Lower leg skin (tissue), 4 donors: ENCODE measurements at places on chromosomes 6 and 20.

DNA sequence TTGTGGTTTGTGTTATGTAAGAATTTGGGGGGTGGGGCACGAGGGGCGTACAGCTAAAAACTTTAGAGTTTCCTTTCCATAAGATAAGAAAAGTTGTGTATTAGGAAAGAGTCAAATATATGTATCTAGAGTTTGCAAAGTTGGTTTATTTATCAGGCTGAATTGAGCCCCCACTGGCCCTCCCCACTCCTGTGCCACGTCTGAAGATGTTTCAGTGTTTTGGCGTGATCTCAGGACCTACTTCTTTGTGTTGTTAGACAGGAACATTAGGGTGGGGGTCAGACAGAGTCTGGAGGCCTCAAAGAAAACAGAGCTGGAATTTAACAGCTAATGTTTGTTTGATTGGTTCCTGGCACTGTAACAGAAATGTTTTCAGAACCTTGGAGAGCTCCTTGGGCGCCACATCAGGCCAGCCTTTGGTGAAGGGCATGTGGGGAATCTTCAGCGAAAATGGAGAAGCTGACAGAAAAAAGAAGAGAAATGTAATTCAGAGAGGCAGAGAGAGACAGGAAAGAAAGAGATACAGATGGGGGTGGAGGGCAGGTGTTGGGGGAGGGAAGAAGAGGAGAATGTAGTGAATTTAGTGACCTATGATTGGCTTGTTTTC lies 674 bp downstream of the NRSN1 start:
- DNase-seq = peak; percentile 17

DNA sequence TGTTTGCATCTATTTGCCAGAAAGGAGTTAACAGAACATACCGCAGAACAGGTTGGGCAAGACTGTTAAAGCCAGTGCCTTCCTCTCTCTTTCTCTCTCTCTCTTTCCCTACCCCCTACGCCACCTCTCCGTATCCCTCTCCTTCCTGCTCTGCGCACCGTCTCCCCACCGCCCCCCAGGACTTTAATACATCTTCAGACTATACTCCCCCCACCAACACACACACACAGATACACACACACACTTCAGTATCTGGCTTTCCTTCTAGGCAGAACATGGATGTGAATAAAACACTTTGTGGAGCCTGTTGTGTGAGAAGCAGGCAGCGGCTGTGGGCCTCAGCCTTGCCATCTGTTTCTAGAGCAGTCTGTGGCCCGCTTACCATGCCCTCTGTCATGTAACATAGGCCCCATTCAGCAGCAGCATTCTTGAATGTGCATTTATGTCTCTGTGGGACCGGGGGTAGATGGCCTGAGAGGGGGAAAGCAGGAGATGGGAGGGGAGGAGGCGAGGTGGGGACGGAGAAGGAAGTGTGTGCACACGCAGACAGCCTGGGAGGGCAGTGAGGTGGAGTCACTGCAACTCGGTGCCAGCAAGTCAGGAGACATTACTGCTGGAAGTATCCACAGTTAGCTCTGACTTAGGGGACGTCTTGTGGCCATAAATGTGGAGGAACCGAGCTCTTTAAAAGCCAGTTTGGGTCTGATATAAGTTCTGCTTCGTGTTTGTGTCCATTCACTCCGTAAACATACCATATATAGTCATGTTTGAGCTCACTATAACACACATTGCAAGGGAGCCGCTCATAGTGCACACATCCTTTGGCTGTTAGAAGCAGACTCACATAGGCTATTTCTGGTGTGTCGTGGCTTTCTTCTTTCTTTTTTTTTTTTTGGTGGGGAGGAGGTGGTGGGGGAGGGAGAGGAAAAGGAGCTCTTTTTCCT lies 38.4 kb downstream of the RREB1 start:
- DNase-seq = peak; percentile 94

GRCh38 chr20:9597547-9597946 lies 83.2 kb downstream of the LAMP5 start:
- DNase-seq = no peak

DNA sequence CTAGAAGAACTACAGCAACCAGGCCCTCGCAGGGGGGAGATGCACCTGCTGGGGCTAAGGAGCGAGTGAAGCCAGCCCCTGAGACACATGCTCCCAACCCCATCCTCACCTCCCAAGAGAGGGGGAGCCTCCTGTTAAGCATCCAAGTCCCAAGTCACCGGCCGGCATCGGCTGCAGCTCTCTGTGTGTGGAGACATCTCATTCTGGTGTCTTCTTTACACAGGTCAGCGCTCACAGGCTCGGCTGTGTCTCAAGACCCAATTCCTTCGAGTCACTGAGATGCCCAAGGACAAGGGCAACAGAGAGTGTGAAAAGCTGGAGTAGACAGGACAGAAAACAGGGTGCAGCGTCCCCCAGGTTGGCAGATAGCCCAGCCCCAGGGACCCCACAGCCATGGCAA lies 21.1 kb upstream of the MRGBP start:
- DNase-seq = no peak

- no peak for DNase-seq
These were observed 52.1 kb upstream of the VSTM2L start for GRCh38 chr20:37850724-37851355.

- no peak for DNase-seq
These were observed 24.6 kb downstream of the ZNF217 start for GRCh38 chr20:53569005-53569404.

GRCh38 chr6:158939255-158940159 lies 60.5 kb downstream of the RSPH3 start:
- DNase-seq = no peak

DNA sequence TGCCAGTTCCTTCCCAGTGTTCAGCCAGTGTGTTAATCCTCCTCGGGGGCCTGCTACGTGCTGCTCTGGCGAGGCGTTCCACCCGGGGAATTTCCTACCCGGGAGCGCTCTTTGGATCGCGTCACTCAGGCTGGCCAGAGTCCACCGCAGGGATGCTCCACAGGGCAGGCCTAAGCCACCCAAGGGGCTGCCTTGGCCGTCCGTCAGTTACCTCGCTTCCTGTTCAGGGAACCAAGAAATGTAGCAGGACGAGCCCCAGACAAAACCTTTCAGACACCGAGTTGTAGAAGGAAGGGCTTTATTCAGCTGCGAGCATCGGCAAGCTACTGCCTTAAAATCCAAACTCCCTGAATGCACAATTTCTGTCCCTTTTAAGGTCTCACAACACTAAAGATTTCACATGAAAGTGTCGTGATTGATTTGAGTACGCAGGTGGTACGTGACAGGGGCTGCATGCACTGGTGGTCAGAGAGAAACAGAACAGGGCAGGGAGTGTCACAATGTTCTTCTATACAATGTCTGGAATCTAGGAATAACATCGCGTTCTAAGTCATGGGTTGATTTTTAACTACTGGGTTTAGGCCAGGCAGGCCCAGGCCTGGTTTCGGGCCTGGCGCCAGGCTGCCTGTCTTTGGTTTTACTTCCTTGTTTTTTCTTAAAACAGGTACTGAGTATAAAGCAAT lies 15.7 kb upstream of the POU5F1 start:
- peak; percentile 89 for DNase-seq

DNA sequence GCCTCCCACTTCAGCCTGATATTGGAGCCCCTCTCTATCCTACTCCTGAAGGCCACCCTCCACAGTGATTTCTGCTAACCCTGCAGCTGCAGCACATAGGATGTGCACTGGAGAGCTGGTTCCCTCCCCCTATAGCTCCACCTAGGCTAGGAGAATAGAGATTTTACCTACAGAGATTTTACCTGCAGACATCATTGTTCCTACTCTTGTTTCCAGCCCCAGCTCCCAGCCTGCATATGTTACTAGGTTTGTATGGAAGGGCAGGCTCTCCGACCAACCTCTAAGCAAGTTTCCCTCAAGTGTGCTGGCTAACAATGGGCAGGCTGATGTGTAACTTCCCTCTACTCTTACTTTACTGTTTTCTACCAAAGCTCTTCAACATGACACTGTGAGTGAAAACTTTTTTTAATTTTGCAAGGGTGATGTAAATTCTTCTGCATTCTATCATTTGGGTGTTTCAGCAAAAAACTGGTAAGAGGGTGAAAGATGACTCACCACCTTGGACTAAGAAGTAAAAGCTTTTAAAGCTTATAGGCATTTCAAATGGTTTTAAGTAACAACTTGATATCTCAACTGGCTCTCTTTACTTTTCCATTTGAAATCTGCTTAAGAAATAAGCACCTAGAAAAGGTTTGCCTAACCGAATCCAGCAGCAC lies 106.8 kb downstream of the CDK19 start:
- no peak for DNase-seq

GRCh38 chr6:137949686-137950390 lies 82.8 kb downstream of the TNFAIP3 start:
- no peak for DNase-seq

- no peak for DNase-seq
These were observed 24.3 kb downstream of the MYCT1 start for GRCh38 chr6:152721956-152722355.

- DNase-seq = no peak
These were observed 13.0 kb downstream of the UQCC2 start for GRCh38 chr6:33698494-33698893.

GRCh38 chr20:63077705-63078104 lies 70.9 kb upstream of the BHLHE23 start:
- DNase-seq = no peak

- DNase-seq = no peak
These were observed 174.1 kb downstream of the BMP7 start for GRCh38 chr20:57092112-57092899.

DNA sequence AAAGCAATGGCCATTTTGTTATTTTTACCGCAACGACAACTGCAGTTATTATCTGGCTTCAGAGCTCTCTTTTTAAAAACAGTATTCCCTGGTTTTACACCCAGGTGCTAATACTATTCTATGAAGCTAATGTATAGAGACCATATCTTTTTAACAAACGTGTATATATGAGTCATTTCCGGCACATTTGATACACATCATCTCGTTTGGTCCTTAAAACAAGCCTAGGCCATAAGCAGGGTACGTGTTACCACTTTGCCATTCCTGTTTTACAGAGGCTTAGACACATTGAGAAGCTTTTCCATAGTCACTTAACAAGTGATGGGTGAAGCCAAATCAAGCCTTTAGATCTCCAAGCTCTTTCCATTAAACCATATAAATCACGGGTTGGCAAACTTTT lies 5.5 kb downstream of the TRAF3IP2 start:
- no peak for DNase-seq

- DNase-seq = no peak
These were observed 27.0 kb downstream of the PNLDC1 start for GRCh38 chr6:159826968-159827647.

- DNase-seq = no peak
These were observed 244.7 kb upstream of the RNF24 start for GRCh38 chr20:4260102-4260501.

- no peak for DNase-seq
These were observed 17.8 kb upstream of the FNDC1 start for GRCh38 chr6:159151266-159151855.

- DNase-seq = no peak
These were observed 99.9 kb downstream of the L3MBTL3 start for GRCh38 chr6:130118236-130118635.

DNA sequence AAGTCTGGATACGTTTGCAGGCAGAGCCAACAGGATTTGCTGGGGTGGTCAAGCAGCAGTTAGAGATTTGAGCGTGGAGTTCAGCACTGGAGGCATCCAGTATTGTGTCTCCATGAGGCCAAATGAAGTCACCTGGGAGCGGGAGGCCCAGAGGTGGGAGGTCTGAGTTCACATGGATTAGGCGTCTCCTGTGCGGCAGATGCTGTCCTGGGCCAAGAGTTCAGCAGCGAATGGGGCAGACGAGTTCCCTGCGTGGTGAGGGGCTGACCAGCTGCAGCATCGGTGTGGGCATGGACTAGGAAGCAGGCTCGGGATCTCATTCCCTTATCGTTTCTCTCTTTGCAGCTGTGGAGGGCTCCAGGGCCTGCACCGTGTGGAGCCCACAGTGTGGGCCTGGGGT lies 66.2 kb downstream of the BCAS4 start:
- no peak for DNase-seq

DNA sequence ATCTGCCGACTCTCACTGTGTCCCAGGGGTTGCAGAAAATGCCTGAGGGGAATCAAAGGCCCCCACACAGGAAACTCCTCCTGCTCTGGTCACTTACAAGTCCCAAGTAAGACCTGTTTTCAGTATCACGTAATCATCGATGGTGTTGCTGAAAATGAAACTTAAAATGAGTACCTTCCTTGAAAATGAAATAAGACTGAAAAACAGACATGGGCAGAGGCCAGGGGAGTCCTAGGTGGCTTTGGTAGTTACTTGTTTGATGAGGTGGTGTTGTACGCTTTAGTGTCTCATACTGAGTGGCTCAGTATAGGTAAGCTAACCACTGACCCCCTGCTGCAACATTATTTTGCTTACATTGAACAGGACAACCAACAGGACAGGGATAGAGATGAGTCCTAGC lies 43.0 kb upstream of the SYNCRIP start:
- no peak for DNase-seq

GRCh38 chr20:6582449-6582848 lies 185.0 kb upstream of the BMP2 start:
- no peak for DNase-seq

DNA sequence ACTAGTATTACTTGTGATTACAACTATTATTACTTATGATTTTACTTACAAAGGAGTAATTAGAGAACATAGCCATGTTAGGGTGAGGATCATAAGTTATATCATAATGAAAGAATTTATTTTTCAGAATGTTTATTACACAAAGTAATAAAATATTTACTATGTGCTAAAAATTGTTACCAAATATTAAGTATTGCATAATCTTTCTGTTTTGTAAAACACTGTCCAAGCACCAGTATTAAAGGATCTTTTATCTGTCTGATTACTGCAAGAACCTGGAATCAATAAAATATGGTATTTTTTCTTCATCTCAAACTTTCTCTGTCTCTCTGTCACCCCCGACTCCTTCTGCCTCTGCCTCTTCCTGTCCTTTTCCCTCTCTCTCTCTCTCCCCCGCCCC lies 250.1 kb downstream of the BCKDHB start:
- DNase-seq = no peak

DNA sequence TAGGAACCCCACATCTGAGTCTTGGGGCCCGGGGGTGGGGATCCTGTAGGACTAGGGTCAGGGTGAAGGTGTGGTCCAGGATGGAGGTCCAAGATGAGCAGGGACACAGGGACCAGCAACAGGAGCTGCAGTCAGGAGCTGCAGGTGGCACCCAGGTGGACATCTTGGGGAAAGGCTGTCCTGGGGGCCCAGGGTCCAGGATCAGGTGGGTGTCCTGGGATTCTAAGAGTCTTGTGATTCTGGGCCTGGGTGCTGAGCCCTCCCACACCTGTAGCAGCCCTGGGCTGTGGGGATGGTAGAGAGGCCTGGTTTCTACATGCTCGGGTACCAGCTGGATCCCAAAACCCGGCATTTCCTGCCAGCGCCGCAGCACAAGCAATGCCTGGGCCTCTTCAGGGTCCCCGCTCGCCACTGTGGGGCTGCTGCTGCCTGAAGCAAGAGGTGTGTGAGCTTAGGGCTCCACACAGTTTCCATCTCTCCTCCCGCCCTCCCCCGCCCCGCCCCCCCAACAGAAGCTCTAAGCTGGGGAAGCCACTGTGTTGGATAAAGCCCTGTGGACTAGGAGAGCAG lies 20.7 kb downstream of the ERGIC3 start:
- no peak for DNase-seq

DNA sequence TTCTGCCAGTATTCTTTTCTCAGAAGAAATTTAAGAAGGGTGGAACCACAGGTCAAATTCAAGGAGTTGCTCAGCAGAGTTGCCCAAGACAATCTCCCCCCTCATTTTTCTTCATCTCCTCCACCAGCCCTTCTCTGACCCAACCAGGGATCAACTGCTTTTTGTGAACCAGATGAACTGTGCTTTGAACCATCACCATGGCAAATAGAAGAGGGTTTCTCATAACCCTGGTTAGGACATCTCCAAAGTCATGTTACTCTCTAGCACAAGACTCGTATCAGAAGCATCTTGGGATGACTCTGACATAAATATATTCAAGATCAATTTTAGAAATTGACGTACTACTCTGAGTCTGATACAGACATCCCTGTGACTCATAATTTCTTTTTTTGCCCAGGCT lies 130.7 kb downstream of the ALDH8A1 start:
- no peak for DNase-seq
